ENCODE measurements at places on chromosomes 2 and 18.

GRCh38 chr2:144948205-144948855 is 428.4 kb upstream of the ZEB2 start:
- DNase-seq = no peak

DNA sequence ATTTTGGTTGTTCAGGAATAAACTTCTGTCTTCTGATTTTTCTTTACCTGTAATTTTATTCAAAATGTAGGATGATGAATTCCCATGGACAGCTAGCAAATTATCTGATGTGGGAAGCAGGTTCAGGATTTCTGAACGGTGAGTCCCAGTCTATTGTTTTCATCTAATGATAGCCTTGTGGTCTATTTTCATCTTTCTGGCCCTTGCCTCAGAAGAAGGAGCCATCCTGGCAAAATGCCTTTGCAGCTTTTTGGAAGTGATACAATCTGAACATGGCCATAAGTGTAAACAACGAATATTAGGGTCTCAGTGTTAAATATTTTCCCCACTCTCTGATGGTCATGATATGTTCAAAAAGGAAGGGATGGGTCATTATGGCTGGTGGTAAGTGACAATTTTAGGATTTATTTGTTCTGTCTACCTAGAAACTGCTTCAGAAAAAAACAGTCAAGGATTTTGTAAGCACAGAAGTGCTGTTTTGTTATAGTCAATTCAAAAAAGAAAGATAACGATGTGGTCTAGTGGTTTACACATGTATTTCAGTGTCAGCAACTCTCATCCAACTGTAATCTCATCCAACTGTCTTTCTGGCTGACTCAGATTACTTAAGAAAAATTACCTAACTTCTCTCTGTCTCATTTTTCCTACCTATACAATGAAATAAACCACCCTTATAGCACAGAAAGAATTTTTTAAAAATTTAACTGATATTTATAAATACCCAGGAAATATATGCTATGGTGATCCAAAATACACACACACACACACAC is 272.6 kb upstream of the ERBB4 start:
- no peak for DNase-seq

- no peak for DNase-seq
Observed at GRCh38 chr2:140136861-140137260, 1356.7 kb upstream of the NXPH2 start.

GRCh38 chr2:161172901-161173540 is 12.8 kb downstream of the TANK start:
- DNase-seq = no peak

DNA sequence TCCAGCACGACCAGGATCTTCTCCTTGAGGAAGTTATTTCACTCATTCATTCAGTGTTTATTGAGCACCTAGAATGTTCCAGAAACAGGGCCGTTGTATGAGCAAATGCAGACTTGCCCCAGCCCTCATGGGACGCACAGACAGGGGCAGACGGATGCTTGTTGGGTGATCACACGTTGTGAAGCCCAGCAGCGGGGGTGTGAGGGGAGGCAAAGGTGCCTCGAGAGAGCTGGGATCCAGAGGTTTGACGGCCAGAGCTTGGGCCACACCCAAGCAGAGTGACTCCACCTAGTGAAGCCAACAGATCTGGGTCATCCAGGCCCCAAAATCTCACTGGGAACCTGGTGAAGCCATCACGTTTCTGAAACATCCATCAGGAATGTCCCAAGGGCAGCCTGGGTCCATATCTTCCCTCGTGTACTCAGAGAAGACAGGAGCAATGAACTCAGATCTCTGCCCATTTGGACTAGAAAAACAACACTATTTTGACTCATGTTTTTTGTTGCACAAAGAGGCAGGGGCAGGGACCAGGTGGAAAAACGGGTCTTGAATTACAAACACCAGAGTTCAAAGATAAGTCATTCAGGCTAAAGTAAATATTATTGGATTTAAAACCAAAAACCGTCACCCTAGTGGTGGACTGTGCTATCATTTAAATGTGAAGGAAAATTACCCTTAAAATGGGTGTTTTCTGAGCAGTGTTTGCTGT is 54.9 kb upstream of the RBM44 start:
- no peak for DNase-seq

DNA sequence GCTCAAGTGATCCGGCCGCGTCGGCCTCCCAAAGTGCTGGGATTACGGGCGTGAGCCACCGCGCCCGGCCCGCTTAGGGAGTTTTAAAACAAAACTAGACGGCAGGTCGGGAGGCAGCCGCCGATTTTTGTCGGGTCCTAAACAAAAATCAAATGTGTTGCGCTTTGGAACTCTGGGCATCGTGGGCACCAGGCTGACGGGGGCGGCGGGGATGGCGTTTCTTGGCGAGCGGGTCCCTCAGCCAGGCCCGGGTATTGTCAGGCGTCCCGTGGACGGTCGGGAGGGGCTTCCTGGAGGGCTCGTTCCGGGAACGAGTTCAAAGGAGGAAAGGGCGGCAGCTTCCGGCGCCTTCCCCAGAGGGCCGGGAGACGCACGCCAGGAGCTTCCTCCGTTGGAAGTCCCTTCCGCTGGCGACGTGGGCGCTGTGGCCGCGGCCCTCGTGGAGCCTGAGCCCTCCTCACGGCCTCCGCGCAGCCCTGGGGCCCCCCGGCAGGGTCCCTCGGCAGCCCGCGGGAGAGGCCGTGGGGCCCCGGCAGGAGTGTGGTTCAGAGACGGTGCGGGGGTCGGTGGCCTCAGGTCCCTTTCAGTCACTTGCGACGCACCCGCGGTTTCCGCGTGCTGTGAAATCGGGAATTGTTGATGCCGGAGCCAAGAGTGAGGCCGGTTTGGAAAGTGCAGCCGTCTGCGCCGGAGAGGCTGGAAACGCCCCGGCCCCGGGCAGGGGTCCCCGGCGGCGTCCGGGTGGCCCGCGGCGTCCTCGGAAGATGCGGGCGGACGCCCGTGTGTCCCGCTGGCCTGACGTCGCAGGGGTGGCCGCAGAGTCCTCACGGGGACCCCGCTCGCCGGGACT is 59.3 kb downstream of the EMILIN2 start:
- DNase-seq = peak; percentile 24

DNA sequence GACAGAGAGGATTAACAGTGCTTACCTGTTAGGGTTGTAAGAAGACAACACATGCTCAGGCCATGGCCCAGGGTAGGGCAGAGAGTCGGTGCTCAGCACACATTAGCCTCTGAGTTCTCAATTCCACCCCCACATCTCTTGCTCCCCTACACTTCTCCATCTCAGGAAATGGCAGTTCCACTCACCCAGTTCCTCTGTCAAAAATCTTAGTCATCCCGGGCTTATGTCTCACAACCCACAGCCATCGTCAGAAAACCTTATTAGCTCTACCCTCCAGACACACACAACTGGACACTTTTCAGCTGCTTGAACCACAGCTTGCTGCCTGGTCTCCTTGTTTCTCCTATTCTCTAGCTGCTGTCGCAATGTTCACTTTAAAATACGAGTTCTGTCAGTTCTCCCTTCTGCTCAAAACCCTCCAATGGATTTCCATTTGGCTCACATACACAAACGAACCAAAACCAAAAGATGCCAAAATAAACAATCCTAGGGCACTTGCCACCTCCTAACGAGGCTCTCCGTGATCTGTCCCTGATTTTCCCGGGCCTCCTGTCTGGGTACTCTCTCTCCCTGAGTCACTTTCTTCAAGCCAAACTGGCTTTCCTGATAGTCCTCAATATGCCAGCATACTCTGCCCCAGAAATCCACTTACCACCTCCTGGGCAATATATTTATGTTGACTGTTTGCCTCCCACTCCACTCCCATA is 89.7 kb downstream of the KCTD1 start:
- DNase-seq = no peak

- DNase-seq = no peak
Observed at GRCh38 chr2:28326469-28326805, 66.2 kb upstream of the FOSL2 start.

- DNase-seq = no peak
Observed at GRCh38 chr18:58632552-58632951, 3.7 kb upstream of the ALPK2 start.

- DNase-seq = no peak
Observed at GRCh38 chr2:23835423-23835822, 91.5 kb downstream of the ATAD2B start.

- no peak for DNase-seq
Observed at GRCh38 chr18:24928301-24928878, 423.6 kb downstream of the ZNF521 start.

DNA sequence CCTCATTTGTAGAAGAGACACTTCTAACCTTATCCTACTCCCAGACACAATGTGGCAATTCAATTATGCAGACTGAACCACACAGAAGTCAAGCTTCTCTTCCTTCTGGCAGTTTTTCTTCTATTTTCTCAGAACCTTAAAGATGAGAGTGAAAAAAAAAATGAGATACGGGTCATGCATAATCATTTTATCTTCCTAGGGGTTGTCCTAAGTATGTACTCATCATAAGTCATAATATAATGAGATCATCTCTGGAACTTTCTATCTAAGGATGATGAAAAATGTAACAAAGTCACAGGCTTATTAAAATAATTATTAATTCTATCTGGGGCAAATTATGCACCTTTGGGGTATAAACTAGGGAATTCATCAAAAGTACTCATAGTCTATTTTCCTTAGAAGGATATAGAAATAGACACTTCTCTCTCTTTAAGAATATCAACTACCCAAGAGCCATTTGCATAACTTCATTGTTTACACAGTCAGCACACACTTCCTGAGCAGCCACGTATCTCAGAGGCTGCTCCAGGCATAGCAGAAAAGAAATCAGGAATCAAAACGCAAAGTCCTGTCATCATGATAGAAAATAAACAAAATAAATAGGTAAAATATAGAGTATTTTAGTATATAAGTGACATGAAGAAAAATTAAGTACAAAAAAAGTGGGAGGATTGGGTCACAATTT is 345.9 kb upstream of the SPHKAP start:
- no peak for DNase-seq

- DNase-seq = no peak
Observed at GRCh38 chr2:131046028-131046917, 47.0 kb downstream of the FAM168B start.

GRCh38 chr18:13558124-13558523 is 168.2 kb downstream of the FAM210A start:
- DNase-seq = peak; percentile 42

DNA sequence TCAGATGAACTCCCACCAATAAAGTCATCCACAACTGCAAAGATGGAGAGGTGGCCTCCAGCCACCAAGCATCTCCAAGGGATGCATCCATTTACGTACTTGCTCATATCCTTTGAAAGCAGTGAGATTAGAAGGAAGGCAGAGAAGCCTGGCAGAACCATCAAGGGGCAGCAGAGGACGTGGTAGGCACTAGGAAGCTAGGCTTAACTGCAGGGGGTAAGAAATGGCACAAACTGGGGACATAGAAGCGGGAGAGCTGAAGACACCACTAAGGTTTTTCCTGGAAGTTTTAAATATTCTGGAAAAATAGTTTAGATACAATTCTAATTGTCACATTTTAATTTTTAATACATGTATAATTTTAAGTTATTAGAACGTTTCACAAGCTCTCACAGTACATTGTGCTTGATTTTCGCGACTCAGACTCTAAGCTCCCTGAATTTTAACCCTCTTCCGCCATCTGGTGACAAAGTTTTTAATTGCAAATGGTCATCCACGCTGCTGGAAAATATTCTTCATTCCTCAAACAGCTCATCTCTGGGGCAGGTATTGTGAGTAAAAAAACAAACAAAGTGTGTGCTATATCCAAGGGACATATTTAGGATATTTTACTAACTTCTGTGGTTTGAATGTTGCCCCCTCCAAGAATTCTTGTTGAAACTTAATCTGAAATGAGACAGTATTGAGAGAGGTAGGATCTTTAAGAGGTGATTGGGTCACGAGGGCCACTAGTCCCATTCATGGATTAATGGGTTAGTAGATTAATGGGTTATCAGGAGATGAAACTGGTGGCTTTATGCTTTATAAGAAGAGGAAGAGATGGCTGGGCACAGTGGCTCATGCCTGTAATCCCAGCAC is 1.6 kb upstream of the PSTPIP2 start:
- DNase-seq = peak; percentile 71

- no peak for DNase-seq
Observed at GRCh38 chr2:86790676-86791572, at the start of gene CD8A. Gene CD8A, minus strand, starts transcription at chr2:86790913. Its CDS starts 88 bp downstream, at chr2:86790825.

GRCh38 chr2:148110184-148110583 is 89.3 kb downstream of the MBD5 start:
- no peak for DNase-seq

GRCh38 chr2:98715812-98716451 is 15.0 kb downstream of the MGAT4A start:
- no peak for DNase-seq

DNA sequence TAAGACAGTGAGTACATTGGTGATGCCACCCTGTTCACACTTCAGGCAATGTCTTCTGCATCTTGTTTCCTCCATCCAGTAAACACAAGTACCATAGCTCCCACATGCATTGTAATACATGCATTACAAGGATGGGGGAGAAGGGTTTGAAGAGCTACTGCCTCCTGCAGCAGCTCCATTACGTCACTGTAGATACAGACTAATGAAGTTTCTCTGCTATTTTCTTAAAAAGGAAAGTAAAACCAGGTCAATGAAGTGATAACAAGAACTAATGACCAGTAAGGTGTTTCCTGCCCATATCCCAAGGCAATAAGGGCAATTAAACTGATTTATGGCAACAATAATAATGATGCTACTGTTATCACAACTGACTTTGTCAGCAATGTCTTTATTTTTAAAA is 18.2 kb upstream of the BBS5 start:
- DNase-seq = no peak

- DNase-seq = no peak
Observed at GRCh38 chr18:49052891-49053644, 102.3 kb upstream of the SMAD7 start.

DNA sequence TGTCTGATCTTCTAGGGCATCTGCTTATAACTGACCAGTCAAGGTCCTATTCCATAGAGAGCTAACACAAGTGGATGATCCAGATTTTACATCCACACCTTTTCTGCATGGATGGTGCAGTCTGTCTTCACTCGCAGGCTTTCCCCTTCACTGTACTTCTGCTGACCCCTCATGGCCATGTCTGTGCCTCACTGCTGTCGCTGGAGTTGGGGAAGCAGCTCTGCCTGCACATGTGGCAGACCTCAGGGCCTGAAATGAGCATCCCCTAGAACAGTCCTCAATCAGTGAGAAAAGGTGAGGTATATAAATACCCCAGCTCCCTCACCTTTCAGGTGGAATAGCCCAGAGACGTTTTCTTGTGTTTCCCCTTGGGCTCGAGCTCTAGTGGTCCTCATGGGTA is 233.8 kb downstream of the ANKRD36B start:
- DNase-seq = no peak

DNA sequence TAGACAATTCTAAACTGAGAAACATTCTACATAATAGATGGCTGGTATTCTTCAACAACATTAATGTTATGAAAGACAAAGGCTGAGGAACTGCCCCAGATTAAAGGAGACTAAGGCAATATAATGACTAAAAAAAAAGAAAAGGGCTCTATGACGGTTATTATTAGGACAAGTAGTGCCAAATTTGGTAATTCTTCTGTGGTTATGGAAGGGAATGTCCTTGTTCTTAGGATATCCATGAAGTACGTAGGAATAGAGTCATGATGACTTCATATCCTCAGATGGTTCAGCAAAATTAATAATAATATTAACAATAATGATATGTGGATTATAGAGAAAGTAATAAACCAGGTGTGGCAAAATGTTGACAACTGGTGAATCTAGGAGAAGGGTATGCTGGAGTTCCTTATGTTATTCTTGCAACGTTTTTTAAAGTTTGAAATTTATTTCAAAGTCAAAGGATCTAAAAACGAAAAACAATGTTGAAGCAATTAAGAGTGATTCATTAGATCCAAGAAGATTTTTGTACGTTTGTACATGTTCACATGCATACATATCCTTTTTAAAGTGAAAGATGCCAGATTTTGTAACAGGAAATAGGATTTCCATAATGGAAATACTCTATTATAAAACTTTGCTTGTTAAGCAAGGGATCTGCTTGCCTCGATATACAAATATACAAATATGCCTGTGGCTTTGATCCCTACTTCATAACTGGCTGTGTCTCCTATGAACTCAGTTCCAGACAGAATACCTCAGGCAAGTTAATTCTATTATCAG is 27.7 kb upstream of the STRN start:
- no peak for DNase-seq
